Left ventricle myocardium inferior (tissue), 1 donor: ENCODE measurements at places on chromosomes 3 and 15.

- DNase-seq, result no peak
Measured at GRCh38 chr15:101209285-101209845, 42.5 kb downstream of the CHSY1 start.

GRCh38 chr15:78944202-78944625 is 632 bp downstream of the CTSH start:
- no peak for DNase-seq

DNA sequence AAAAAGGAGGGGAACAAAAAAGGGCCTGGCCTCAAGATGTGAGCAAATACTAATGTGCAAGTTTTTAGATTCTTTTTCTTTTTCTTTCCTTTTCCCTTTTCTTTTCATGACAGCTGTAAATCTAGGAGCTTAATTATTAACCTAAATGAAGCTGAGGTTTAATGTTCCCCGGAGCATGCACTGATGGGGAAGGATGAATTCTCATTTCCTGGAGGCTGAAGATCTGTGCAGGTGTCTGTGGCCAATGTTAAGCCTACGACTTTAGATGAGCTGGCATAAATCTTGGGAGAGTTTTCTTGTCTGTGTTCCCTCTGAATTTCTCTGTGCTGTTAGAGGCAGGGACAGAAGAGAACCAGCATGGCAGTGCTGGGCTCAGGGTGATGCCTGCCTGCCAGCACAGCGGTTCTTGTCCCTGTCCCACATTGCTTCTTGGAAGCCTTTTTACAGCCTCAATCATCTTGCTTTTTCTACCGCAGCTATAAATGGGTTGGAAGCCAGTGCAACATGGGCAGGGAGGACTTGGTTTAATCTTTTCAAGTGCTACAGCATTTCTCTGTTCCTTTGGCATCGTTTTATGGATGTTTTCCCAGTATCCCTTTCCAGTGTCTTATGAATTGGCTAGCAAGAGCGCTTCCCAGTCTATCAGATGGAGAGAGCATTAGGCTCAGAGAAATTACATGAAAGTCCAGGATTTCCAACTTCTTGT is 119.1 kb downstream of the ATG7 start:
- DNase-seq, result no peak

DNA sequence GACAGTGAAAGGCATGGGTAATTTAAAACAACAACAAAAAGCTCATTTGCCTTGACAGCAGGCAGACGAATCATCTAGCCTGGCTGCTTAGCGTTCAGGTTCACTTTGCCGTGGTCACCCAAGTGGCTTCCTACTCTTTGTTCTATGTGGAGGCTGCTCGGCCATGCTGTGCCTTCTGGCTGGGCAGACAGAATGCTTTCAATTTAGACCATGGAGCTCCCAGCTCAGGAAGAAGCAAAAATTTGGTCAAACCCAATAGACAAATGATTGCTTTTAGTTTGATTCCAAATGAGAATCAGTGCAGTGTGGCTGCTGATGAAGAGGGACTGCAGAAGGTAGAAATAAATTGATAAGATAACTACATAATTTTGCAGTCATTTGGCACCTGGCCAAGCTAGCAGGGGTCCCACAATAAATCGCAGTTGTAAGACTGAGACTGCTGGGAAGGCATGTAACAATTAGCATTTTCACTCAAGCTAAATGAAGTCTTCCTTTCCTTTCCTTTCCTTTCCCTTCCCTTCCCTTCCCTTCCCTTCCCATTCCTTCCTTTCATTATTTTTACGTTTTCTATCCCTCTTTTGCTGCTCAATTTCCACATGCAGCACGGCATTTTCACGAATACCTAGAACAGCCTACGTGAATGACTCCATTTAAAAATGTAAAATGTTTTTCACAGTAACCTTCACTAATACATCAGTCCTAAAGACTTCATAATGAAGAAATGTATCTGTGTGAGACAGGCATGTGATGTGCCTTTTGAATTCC is 360.4 kb upstream of the TGFBR2 start:
- no peak for DNase-seq
